Mucosa of gallbladder (tissue), 1 donor: ENCODE measurements at places on chromosomes 12 and 14. TPM values are rescaled to one million over a fixed set of nuclear protein-coding genes. Genes with fewer than 3 reads are reported as not detected.

SIX4 gene
- 2.5 TPM for total RNA-seq

B4GALNT1 gene
- total RNA-seq, result 1.3 TPM

FRS2 gene
- total RNA-seq, result 31.1 TPM

GLIPR1L1 gene
- total RNA-seq, result not detected

GALNT8 gene
- total RNA-seq, result 0.43 TPM

PACS2 gene
- 105 TPM for total RNA-seq

AJUBA gene
- total RNA-seq, result 53.3 TPM

CIROP gene
- total RNA-seq, result not detected

ARHGAP9 gene
- 20.4 TPM for total RNA-seq

CPSF2 gene
- total RNA-seq, result 50.0 TPM

GRCh38 chr12:82090165-82090564 lies 268.0 kb downstream of the CCDC59 start:
- no peak for DNase-seq

DNA sequence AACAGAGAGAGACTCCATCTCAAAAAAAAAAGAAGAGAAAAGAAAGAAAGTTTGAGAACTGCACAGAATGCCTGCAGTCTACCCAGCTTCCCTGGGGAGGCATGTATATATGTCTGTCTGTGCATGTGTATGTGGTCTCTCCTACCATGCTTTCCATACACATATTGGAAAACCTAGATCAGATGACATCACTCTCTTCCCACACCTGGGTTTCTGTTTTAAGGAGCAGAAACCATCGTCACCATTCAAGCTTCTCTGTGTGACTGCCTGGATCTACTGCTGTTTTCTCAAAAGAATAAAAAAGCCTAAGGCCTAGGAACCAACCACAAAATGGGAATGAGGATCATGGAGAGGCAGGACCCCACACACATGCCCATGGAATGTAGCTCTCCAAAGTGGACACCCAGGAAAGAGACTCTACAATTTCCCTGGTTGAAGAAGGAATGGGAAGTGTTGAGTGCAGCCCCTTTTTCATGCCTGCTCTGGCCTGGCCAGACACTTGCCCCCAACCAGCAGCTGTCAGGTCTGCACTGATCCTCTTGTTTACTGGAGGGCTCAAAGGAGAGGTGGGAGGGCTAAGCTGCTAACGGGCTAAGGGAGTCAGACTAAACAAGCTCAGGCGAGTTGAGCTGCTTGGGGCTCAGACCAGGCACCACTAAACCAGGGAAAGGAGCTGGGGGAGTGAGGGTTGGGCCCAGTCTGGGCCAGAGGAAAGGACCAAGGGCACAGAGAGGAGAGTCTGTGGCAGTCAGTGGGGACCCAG lies 7.7 kb upstream of the PCK2 start:
- no peak for DNase-seq

GRCh38 chr14:21680072-21680471 lies 6.5 kb upstream of the OR4E1 start:
- DNase-seq, result no peak

- DNase-seq, result no peak
Observed at GRCh38 chr14:30756594-30756993, 117.8 kb upstream of the COCH start.

DNA sequence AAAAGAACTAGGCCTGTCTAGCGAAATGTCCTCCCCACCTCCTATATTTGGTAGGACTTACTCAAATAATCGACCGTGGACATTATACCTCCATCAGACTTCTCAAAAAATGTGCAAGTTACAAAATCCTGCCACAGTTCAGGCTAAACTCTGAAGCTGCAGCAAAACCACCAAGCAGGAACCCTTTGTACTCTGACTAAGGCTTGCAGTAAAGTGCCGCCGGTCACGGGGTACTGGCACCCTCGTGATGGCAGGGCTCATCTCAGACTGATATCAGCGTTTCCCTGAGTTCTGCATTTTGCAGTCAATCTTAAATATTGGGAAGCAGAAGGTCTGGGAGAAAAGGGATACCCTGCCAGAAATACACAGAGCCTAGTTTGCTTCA lies 17.1 kb downstream of the SLC11A2 start:
- DNase-seq, result peak; percentile 66

GRCh38 chr14:90454041-90455000 lies 57.5 kb downstream of the CALM1 start:
- DNase-seq, result peak; percentile 92

DNA sequence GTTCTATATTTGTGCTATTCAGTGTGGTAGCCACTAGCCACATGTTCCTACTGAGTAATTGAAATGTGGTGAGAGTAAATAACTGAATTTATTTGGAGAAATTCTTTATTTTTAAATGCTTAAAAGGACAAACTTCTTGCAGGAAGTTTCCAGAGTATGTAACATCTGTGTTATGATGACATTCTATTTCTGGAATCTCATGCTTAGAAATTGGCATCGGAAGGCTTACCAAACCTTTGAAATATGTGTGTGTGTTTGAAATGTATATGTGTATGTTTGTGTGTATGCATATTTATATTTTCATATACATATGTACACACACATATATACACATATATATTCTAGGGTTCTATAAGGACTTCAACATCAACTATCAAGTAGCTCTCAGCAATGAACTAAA lies 12.4 kb upstream of the WSCD2 start:
- no peak for DNase-seq

DNA sequence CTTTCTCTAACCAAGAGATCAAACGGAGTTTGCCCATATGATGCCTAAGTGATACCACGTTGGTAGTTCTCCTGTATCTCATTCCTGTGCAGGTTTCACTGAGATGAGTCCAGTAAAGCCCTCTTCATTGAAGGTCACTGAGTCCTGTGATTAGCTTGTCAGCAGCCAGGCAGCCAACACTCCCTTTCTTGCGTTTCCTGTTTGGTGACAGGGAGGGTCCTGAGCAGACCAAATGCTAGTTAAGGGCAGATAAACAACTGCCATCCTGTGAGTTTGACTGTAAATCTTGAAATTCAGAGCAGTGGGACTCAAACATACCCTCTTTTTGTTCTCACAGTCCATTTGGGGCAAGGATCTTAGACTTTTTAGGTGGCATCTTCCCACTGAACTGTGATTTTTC lies 39.4 kb downstream of the ZNF641 start:
- DNase-seq, result no peak

DNA sequence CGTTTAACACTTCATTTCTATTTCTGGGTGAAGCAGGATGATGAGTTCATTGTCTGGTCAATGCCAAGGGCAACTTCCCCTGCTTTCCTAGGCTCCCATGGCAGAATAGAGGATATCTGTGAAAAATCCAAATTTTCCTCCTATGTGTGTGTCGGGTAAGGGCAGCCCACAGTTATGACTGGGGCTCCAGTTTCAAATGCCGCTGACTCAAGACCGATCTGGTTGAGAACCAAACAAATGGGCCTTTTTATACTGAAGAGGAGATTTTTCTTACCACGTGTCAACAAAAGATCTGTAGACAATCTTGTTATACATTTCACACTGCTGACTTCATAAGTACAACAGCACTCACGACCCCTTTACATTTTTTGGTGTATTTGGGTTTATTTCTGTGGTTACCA lies 120.8 kb downstream of the CHST11 start:
- DNase-seq, result no peak

GRCh38 chr14:29077916-29078315 lies 311.3 kb downstream of the FOXG1 start:
- DNase-seq, result no peak

- DNase-seq, result peak; percentile 48
Observed at GRCh38 chr12:31732926-31733548, 4.2 kb upstream of the AMN1 start.

- DNase-seq, result no peak
Observed at GRCh38 chr12:42892702-42893551, 303.4 kb upstream of the PRICKLE1 start.

DNA sequence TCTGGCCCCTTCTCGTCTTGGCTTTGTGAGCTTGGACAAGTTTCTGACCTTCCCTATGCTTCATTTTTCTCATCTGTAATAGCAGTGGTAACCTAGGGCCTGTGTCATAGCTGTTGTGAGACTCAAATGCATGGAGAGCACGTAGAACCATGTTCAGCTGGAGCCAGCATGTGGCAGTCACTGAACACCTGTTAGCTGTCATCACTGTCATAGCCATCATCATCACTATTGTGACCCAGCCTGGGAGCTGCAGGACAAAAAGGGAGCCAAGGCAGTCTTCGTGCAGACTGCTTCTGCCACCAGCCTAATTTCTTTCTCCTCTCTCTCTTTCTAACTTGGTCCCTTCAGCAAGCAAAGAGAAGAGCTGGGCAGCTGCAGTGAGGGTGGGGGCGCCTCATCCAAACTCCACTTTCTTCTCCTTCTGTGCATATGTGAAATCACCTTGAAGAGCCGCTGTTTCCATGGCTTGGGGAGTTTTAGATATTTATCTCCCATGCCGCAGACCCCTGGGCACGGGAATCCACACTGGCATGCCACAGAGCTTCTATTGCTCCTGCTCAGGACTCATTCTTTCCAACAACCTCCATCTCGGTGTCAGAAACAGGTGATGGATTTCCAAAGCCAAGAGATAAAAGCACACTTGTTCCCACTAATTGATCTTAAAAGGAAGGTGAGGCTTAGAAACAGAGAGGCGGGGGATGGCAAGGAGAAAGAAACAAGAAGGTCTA lies 87.0 kb downstream of the SRRM4 start:
- no peak for DNase-seq

GRCh38 chr14:95138876-95139275 lies 18.5 kb downstream of the DICER1 start:
- no peak for DNase-seq

DNA sequence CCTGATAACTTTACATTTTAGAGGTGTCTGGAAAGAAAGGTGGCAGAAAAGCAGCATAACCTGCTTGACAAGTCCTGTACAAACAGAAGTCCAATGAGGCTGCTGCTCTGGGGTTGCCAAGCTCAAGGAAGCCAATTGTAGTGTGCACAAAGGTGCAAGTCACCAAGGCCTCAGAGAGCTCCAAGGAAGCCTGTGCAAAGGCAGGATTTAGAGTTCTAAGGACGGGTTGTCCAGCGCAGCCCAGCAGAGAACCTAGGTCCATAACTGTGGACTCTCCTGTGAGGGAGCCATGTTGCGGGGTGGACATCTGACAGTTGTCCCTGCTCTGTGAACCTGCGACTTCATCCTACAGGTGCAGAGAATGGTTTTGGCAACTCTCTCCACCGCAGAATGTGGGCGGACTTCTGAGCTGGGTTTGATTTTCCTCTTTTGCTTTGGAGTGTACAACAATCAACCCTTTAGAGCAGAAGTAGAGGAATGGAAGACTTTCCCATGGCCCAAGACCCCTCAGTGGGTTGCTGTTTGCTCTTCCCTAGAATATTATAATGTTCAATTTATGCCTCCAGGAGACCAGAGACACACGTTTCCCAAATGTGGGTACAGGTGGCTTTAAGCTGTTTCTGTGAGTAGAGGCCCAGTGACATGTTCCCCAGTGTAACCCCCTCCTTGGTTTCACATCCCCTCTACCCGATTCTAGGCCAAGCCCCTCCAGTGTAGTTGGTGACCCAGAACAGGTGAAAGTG lies 81.0 kb downstream of the ETV6 start:
- peak; percentile 84 for DNase-seq

DNA sequence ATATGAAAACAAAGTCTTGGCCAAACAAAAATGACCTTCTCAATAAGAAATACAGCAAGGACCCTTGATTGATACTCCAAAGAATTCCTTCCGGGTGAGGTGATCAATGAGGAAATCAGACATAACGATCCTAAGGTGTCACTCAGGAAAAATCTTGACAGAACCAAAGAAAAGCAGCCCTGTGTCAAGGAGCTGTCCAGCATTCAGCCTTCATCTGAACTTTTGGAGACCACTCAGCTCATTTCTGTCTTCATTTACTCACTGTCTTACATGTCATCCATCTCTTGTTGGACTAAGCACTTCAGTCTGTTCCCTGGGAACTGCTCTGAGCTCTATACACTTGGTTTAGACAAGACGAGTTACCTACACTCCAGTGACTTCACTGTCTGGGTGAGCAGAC lies 179.9 kb downstream of the GRIN2B start:
- DNase-seq, result no peak

DNA sequence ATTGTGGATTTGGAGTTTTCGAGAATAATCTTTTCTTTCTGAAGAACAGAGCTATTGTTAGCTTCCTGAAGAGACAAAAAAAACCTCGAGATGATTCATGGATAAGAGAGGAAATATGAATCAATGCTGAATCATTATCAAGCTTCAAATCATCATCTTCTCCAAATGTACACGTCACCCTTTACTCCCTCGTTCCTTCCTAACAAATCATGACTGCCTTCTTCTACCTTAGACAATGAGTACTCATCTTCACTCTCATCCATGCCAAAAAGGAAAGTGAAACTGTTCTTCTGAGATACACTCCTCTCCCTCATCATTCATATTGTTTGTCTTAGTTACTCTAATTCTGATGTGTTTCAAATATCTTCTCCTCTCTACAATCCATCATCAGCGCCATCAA lies 1115.8 kb upstream of the ATXN7L3B start:
- DNase-seq, result no peak

- peak; percentile 44 for DNase-seq
Observed at GRCh38 chr14:37594971-37595808, at the start of the genes FOXA1 and TTC6. Gene FOXA1 (minus strand): TSS chr14:37595249. CDS start chr14:37594972, 277 bp downstream. Gene TTC6 (plus strand): TSS chr14:37595629. CDS start chr14:37622065, 26,436 bp downstream.

DNA sequence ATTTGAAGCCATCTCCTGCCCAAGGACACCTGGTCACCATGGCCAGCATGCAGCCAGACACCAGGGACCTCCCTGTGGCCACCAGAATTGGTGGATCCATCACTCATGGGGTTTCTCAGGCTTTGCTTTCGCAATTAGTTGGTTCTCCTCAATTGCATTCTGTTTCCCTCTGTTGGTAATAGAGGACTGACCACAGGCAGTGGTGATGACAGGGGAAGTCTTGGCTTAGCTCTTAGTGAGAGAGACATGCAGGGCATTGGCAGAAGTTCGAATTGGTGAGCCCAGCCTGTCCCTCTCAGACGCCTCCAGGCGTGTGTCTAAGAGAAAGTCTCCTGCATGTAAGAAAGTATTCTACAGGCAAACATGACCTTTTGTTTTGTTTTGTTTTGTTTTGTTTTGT lies 21.3 kb downstream of the HCAR2 start:
- no peak for DNase-seq

GRCh38 chr12:112503512-112503911 lies 84.8 kb downstream of the PTPN11 start:
- no peak for DNase-seq

- no peak for DNase-seq
Observed at GRCh38 chr12:22728987-22729386, 104.0 kb downstream of the ETNK1 start.

DNA sequence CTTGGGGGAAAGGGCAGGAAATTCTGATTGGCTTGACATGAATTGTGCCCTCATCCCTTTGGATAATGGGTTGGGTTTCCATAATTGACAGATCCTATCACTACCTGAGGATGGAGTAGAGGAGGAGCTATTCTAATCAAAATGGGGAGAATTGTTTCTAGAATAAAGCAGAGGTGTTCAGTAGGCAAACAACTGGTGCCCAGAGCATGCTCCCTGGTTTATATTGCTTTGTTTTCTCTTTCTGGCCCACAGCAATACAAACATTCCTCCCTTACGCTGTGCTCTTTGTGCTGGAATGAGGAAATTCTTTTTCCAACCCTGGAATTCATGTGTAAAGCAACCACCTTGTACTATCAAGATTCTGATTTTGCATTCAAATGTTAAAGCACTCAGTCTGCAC lies 147.4 kb downstream of the RASSF9 start:
- no peak for DNase-seq
